ENCODE measurements at places on chromosomes 2 and 18.

- peak; percentile 86 for DNase-seq
Measured at GRCh38 chr18:74731097-74731496, 133.4 kb downstream of the ZNF407 start.

DNA sequence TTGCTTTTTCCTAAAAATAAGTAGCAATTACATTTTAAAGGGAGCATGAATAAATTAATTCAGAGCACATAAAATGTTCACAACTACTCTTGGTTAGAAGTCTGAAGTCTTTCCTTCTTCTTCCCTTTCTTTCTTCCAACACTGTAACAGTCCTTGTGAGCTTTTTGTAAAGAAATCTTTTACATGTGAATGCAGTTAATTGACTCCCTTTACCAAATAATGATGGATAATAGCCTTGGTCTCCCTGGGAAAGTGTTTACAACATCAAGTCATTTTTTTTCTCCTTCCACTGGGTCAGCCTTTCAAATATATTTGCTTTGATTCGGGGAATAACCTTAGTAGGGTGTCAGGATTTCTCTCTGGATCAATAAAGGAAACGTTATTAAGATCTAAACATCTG is 39.1 kb downstream of the CALCRL start:
- DNase-seq = no peak

DNA sequence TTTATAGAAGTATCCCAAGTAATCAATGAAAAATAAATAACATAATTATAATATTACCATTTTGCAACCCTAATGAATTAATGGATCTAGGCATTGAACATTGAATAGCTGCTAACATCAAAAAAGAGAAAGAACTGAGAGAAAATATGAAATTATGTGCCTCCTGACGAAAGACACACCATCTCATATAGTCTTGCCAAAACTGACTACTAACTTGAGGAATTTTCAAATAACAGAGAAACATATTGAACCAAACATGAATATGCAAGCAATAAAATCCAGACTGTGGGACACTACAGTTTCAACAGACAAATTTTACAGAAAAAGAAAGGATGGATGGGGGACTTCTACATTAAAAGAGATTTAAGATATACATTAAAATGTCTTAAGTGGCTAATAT is 165.7 kb downstream of the WDPCP start:
- no peak for DNase-seq

DNA sequence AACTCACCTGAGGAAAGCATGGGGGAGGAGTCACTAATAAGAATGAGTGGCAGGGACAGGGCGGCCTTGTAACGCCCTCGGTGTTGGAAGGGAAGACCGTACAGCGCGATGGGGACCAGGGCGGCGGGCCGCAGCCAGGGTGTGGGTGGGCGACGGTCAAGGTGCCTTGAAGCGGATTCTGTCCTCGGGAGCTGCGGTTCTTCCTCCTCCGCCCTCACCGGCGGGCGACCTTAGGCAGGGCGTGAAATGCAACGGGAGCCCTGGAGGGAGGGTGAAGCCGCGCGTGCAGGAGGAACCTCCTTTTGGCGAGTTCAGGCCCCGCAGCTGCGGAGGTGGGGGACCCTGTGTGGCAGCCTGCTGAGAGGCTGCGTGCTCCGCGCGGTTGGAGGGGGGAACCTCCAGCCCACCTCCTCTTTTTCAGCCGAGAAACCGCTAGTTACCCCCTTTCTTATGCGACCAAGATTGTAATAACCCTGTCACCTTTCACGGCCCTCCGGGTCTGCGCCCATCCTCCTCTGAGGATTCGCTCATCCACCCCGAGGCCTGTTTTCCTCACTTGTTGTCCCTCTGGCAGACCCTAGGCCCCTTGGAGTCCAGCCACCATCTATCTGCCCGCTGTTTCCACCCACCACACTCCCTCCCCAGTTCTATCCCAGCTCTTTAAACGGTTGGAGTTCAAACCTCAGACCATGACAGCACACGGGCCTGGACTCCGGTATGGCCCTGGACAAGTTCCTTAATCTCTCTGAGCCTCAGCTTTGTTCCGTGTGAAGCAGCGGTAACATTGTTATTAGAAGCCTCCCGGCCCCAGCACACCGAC is 823 bp upstream of the RNU2-63P start:
- no peak for DNase-seq

GRCh38 chr2:239267288-239267951 is 133.4 kb downstream of the HDAC4 start:
- peak; percentile 80 for DNase-seq

- no peak for DNase-seq
Measured at GRCh38 chr2:30981096-30981495, 157.1 kb downstream of the GALNT14 start.

GRCh38 chr18:26474542-26474941 is 73.8 kb downstream of the KCTD1 start:
- no peak for DNase-seq

GRCh38 chr2:19214682-19215391 is 143.6 kb downstream of the OSR1 start:
- DNase-seq = no peak

DNA sequence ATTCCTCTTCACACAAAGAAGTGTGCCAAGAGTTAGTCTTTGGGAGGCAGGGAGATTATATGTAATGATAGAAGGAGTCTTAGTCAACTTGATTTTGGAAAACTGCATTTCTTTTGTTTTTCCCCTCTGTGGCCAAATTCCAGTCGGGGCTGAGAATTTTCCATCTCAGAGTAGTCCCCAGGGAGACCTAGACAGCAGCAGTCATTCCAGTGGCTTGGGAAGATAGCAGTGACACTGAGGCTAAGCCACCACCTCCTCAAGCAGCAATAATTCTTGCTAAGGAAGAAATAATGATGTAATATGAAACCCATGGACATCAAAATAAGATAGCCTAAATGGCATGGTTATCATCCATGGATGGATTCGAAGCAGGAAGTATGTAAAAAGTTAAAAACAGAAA is 21.0 kb upstream of the CCDC141 start:
- DNase-seq = no peak

DNA sequence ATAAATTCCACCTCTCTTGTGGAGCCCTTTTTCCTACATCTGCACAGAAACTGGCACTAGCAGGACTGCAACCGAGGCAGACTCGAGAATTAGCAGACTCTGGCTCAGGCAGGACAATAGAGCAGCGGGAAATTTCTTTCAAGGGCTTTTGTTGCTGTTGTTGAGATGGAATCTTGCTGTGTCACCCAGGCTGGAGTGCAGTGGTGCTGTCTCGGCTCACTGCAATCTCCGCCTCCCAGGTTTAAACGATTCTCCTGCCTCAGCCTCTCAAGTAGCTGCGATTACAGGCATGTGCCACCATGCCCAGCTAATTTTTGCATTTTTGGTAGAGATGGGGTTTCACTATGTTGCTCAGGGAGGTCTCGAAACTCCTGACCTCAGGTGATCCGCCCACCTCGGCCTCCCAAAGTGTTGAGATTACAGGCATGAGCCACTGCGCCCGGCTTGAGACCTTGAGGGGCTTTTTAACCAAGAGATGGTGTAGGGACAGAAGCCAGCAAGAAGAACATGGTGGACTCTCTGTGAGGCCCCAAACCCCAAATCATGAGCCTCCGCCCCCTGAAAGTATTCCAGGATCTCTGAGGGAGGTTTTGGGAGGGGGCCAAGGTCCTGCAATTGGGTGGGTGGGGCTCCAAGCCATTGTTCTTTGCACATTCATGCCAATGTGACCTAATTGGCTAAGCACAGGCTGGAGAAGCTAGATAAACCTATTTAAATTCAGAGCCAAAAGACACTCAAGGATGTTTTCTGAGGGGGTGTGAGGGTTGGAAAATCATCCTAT is 68.4 kb upstream of the MSH2 start:
- DNase-seq = no peak

GRCh38 chr2:133500917-133501316 is 67.3 kb downstream of the NCKAP5 start:
- no peak for DNase-seq

DNA sequence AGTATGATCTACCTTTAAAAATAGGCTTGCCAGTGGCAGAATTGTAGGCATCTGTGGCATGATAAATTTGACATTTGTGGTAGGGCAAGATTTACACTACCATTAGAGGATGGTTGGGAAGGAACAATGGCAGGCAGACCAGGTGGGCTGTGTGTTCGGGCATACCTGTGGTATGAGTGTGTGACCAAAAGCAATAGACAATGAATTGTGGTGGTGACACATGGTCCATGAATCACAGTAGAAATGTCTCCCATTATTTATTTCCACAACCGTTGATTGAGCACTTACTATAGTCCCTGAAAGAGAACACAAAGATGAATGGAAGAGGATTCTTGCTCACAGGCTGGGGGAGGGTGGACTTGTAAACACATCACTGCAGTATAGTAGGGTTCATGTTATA is 29.9 kb upstream of the RUFY4 start:
- peak; percentile 29 for DNase-seq

DNA sequence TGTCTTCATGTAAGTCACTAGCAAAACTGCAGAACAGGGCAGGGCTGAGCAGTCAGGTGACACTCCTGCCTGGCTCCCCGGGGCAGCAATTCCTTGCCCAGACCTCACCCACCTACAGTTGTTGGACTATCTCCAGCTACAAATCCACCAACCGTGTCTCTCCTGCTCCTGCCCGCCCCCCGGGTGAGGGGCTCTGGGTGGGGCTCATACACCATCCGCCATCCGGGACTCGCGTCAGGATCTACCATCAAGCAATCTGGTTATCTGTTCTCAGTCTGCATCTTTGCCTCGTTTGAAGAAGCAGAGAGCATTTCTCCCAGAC is 13.5 kb upstream of the GLI2 start:
- no peak for DNase-seq

- no peak for DNase-seq
Measured at GRCh38 chr2:43998263-43998662, 2.5 kb upstream of the LRPPRC start.
